SK-N-MC (cell line): ENCODE measurements at places on chromosomes 6 and 20.

GRCh38 chr6:156111913-156112312, 656.3 kb upstream of the NOX3 start:
- no peak for DNase-seq

- no peak for DNase-seq
These were observed 84.2 kb upstream of the BHLHE23 start for GRCh38 chr20:63090682-63091571.

GRCh38 chr6:47129129-47129528, 87.0 kb upstream of the ADGRF1 start:
- DNase-seq, result no peak

- DNase-seq, result no peak
These were observed 7.1 kb upstream of the SLCO4A1 start for GRCh38 chr20:62635232-62635631.

DNA sequence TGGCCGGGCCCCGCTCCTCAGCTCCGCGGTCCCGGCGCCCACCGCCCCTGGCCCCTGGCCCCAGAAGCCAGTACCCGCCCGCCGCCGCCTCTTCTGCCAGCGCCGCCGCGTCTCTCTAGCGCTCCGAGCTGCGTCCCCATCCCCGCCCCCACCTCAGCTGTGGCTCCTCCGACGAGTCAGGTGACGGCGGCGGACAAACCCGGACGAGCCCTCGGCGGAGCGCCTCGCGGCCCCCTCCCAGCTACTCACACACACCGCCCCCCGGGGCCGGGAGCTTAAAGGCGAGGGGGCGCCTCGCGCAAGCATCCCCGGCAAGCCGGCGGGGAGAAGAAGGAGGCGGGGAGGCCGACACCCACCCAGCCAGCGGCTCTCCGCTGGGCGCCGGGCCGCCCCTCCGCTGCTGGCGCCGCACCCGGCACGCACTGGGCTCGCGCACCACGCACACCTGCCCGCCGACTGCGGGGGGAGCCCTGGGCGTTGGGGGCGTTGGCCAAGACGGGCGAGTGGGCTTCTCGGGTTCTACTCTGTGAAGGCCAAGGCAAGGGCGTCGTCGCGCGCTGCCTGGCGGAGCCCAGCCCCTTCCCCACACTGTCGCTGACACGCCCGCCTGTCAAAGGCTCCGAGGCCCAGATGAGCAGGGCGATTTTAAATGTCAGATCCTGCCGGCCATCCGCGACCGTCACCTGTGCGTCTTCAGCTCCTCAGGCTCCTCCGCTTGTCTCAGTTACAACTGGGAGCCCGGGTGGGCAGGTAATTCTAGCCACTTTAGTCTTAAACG, at the start of gene SNAP91:
SNAP91 (minus strand) TSS at position 132 of the 778 bp plus-strand sequence. CDS start 1,174 bp downstream, outside the sequence.
- no peak for DNase-seq

- no peak for DNase-seq
These were observed 648.3 kb downstream of the EPM2A start for GRCh38 chr6:145087034-145087433.

- DNase-seq, result no peak
These were observed 515.5 kb upstream of the NOX3 start for GRCh38 chr6:155970876-155971708.

DNA sequence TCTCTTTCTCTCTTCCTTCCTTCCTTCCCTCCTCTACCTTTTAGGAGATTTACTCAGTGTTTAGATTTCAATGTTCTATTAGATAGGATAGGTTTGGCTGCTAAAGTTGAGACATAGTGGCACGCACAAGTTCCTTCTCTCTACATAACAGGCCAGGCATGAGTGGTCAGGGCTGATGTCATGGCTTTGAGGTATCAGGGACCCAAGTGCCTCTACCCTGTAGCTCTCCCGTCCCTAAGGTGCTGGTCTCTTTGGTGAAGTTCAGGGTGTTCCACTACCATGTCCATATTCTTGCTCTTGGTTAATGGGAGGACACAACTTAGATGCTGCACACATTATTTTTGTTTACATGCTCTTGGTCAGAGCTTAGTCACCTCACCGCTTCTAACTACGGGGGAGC, 245.3 kb downstream of the QKI start:
- DNase-seq, result no peak

GRCh38 chr20:32365564-32365963, 7.4 kb downstream of the ASXL1 start:
- no peak for DNase-seq

GRCh38 chr6:82249381-82250253, 2.1 kb upstream of the IBTK start:
- DNase-seq, result no peak

GRCh38 chr20:45873409-45874103, 7.5 kb upstream of the ZSWIM1 start:
- no peak for DNase-seq

GRCh38 chr6:168920289-168920688, 333.4 kb downstream of the THBS2 start:
- DNase-seq, result no peak

GRCh38 chr20:25050501-25051350, 7.2 kb downstream of the ACSS1 start:
- DNase-seq, result no peak

DNA sequence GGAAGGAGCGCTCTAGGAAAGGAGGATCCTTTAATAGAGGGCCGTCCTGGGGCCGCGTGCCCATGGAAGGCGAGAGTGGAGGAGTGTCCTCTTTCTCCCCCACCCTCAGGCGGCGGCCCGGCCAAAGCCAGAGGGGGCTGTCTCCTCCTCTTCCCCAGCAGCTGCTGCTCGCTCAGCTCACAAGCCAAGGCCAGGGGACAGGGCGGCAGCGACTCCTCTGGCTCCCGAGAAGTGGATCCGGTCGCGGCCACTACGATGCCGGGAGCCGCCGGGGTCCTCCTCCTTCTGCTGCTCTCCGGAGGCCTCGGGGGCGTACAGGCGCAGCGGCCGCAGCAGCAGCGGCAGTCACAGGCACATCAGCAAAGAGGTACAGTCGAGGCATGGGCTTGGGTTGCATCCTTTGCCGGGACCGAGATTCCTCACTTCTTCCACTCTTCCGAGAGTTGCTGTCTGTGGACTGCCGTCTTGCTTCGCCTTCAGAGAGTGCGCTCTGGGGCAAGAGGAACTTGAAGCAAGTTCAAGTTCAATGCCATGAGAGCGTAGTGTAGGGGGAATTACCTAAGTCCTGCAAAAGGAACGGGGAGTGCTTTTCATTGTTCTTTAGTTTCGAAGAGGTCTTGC, at the start of gene LAMA2:
LAMA2 (plus strand) TSS at position 148 of the 621 bp plus-strand sequence; CDS start at position 256, 108 bp downstream.
- no peak for DNase-seq

GRCh38 chr6:119043783-119044182, 34.7 kb downstream of the FAM184A start:
- no peak for DNase-seq

GRCh38 chr20:6178537-6178936, 55.7 kb upstream of the FERMT1 start:
- peak; percentile 79 for DNase-seq
